ENCODE measurements at places on chromosomes 4 and X. TPM values are rescaled to one million over a fixed set of nuclear protein-coding genes. Genes with fewer than 3 reads are reported as not detected.

The TMPRSS11A gene
- not detected for polyA plus RNA-seq

The MCF2 gene
- 0.54 TPM for polyA plus RNA-seq

The PHOX2B gene
- not detected for polyA plus RNA-seq

The MAGEA2B gene
- polyA plus RNA-seq = 2.6 TPM

GRCh38 chr4:82889287-82889686 is 1.7 kb downstream of the SEC31A start:
- no peak for DNase-seq

DNA sequence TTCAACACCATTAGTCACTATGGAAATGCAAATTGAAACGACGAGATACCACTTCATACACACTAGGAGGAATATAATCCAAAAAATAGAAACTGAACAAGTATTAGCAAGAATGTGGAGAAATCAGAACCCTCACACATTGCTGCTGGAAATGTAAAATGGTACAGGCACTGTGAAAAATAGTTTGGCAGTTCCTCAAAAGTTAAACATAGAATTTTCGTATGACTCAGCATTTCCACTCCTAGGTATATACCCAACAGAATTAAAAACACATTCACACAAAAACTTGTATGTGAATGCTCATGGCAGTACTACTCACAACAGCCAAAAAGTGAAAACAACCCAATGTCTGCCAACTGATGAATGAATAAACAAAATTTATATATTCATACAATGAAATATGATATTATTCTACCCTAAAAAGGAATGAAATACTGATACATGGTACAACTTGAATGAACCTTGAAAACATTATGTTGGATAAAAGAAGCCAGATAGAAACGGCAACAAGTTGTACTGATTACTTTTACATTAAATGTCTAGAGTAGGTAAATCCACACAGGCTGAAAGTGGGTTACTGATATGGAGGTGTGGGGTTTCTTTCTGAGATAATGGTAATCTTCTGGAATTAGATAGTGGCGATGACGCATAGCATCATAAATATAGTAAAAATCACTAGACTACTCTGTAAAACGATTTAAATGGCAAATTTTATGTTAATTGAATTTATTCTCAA is 22.3 kb downstream of the TEC start:
- DNase-seq = no peak

- no peak for DNase-seq
Observed at GRCh38 chr4:15688051-15688450, 6.4 kb downstream of the FAM200B start.

- peak; percentile 85 for DNase-seq
Observed at GRCh38 chr4:117134386-117134785, 49.0 kb upstream of the TRAM1L1 start.
